ENCODE measurements at places on chromosomes 7 and 10.

DNA sequence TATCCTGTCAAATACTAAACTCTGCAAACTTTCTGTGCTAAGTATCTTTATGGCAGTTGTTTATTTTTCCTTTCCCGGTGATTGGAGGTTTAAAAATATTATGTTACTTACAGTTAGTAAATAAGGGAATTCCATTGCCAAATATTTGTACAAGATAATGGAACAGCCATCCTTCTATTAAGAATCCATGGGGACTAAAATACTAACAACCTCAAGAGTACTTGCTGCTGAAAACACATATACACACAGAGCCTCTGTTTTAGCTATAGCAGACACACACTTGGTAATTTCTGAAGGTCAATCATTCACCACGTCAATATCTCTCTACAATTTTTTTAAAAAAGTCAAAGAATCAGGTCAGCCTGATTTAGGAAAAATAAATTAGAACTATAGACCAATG is 32.4 kb downstream of the TSPAN12 start:
- no peak for DNase-seq

- no peak for DNase-seq
Measured at GRCh38 chr7:32091608-32092210, 21.5 kb upstream of the PDE1C start.

DNA sequence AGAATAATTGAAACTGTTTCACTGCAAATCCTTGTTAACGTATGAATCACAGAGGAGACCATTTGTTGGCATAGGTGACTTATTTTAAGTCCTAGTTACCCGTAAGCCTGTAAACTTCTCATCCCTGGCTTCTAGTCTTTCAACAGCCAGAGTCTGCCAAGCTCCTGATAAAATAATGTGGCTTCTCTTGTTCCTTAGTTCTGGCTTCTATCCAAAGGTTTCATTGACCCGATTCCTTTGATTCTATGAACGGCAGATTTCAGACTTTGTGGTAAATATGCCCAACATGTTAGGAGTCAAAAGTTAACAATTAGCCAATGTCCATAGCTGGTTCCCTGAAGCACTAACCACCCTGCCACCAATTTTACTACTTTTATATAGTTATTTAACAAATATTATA is 23.3 kb downstream of the DNAH11 start:
- no peak for DNase-seq

GRCh38 chr7:126700807-126701604 is 551.7 kb downstream of the GRM8 start:
- DNase-seq: peak; percentile 21

DNA sequence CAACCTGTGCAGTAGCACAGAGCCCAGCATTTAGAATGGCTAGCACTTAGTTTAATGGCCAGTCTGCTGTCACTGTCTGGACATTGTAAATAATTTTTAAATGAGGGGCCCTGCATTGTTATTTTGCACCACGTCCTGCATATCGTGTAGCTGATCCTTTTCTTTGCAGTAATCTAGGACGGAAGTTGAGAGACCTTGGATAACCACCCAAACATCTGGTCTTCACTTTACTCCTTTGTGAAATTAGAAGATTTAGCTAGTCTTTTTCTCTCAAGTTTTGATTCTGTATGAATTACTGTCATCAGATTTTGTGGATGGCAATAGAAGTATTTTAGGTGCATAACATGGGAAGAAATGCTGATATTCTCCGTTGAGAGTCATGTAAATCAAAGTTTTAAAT is 1.9 kb downstream of the MIOS start:
- DNase-seq: no peak

- DNase-seq: no peak
Measured at GRCh38 chr10:121661451-121661851, 63.2 kb upstream of the FGFR2 start.

DNA sequence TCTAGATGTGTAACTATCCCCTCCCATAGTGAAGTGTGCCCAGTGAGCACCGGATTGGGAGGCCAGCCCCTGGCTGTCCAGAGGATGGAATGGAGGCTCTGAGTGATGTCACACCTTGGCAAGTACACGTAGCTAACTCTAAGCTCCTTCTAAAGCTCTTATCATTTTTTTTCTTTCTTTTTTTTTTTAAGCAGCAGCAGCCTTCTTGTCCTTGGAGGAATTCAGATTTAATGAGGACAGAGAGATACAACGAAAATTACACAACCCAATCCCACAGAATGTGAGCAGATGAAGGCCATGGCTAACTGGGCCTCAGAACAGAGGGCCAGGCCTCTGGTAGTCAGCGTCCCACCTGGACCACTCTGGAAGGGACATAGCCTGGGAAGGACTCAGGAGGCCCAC is 11.3 kb downstream of the TNS3 start:
- no peak for DNase-seq

DNA sequence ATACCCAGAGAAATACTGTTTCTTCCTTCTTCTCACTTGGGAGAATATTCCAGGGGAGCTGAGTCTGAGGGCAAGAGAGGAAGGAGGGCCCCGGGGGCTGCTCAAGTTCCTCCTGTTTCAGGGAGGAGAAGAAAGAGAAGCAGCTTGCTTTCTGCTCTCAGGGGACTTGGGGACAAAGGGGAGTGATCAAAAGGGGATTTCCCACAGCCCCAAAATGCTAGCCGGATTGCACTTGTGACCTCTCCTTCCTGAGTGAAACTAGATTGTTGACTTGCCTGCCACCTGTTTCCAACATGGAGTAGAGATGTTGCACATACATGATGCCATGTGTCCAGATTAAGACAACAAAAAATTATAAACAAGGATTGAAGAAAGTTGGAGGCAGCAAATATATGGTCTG is 28.7 kb upstream of the PDCD4 start:
- no peak for DNase-seq

DNA sequence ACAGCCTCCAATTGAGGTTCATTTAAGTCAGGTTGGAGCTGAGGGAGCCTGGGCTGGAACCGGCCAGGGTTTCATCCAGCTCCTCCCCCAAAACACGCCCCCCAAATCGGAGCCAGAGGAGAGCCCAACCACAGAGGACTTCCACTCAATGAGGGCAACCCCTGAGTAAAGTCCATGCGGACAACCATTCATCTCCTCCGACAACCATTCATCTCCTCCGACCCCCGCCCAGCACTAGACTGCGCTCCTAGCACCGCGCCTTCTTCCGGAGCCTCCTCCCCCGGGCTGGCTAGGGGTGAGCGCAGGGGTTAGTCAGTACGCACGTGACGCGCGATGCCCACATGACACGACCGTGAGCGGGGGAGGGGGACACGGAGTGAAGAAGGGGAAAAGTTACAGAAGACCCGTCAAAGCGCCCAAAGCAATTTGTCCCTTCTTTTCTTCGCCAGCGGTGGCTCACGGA is 1.4 kb downstream of the MAGI2 start:
- peak; percentile 75 for DNase-seq

- DNase-seq: no peak
Measured at GRCh38 chr7:7416031-7416858, 119.4 kb downstream of the COL28A1 start.

- no peak for DNase-seq
Measured at GRCh38 chr7:43018446-43018845, 86.3 kb downstream of the MRPL32 start.

DNA sequence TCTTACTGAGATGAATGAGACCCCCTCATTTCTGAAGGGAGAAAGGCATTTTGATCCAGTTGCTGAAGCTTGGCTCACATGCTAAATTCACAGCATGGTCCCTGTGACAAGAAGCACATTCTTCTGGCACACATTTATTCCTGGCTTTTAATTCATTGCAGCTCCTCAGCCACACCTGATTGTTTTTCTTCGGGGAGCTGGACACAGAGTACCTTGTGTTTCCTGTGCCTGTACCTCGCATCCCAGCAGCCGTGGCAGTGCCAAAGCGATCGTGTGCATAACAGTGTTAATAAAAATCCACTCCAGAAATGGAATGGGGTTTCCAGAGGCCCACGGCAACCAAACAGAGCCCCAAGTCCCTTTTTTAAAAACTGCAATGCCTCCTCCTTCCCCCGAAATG is 615.3 kb upstream of the MGMT start:
- no peak for DNase-seq

DNA sequence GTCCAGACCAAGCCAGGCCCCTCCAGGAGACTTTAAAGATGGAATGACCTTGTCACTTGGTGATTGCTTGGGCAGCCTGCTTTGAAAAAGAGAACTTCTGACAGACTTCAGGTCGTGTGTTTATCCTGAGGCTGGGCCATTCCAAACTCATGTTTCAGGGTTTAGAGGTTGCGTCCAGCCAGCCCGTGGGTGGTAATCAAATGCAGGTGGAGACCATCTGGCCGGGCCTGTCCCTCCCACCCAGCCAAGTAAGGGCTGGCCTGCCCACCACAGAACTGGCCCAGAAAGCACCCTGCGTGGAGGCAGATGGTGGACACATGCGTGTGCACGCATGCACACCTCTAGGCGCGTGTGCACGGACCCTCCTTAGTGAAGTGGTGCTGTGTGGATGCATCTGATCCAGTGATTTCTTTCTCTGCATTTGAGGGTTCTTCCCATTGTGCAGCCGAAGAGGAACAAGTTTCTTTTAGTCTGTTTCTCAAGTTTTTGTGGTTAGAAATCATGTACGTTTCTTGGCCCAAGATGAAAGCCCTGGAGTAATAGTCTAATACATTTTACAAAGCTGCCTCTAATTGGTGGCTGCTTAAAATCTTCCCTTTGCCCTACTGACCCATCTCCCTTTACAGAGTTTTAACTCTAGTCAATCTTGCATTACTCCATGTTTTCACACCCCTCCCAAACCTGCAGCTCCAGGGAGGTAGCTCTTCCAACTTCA is 43.0 kb downstream of the SUFU start:
- DNase-seq: no peak

DNA sequence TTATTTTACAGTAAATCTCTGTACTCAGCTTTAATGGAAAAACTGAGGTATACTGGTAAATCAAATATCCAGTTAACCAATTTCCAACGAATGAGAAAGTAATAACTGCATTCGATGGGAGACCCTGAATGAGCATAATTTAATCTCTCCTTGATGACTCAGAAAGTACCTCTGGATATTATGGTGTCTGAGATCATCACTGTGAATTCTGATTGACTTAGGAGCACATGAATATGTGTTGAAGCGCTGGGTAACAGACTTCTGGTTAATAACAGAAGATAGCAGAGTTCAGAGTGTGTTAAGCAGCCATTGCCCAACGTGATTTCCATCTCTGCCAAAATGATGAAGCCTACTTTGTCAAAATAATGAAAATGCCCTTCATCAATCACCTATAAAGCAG is 116.6 kb downstream of the NRP1 start:
- DNase-seq: no peak

DNA sequence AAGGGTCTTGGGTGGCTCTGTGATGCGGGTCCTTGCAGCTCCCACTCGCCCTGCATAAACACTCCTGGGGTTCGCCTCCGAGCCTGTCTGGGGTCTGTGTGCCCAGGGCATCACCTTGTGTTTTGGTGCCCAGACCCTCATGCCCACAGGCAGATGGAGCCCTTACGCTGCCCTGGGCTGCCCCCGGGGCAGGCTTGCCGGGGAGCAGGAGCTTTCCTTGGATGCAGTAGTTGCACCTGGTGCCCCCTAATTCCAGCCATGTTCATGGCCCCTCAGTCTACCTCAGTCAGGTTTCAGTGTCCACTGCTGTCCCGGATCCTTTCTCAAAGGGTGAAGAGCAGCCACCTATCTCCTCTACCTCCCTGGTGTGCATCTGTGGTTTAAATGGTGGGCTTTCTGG is 396.0 kb downstream of the PTPRN2 start:
- no peak for DNase-seq

DNA sequence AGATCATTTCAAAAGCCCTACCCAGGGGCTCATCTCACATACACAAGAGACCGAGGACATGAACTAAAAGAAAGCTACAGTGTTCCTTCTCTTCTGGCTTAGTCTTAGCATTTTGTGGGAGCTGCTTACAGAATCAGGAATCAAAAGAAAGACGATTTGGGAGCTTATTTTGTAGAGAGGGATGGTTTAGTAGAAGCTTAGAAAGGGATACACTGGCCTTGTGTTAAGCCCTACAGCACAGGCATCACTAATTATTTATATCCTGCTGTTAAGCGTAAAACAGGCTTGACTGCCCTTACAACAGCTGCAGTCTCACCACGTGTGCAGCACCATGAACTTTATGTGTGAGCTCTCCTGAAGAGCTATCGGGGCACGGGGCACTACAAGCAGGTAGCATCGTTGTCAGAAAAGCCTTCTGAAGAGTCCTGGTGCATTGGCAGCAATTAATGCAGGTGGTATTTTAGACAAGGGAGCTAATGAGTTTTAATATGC is 798.3 kb downstream of the NXPH1 start:
- DNase-seq: no peak

- DNase-seq: no peak
Measured at GRCh38 chr7:23347033-23347681, 48.0 kb downstream of the MALSU1 start.

- DNase-seq: no peak
Measured at GRCh38 chr10:116637830-116638229, 17.1 kb downstream of the PNLIPRP2 start.

DNA sequence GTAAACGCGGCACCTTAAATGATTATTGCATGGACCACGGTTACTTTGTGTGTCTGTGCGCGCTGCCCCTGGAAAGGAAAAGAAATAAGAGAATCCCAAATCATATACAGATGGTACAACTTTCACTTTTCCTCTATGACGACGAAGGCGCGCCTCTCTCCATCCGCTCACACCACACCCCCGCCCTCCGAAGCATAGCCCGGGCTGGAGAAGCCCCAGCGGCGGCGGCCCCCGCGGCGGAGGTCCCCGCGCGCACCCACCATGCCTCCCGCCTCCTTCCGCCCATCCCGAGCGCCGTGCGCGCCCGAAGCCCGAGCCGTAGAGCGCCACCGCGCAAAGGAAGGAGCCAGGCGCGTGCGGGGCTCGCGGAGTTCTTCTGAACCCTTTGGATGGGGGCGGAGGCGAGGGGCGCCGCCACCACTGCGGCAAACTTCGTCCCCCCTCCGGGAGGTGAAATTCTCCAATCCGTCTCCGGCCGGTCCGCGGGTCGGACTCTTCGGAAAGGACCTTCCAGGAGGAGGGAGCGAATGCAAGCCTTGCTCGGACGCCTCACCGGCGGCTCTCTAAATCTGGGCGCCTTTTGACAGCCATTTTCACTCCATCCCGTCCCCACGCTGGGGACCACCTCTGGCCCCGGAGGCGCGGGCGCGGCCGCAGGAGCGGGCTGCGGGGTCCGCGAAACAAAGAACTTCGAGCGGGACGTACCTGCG is 588 bp downstream of the GLI3 start:
- DNase-seq: peak; percentile 49

GRCh38 chr7:132592936-132593335 is 16.7 kb upstream of the PLXNA4 start:
- DNase-seq: no peak

GRCh38 chr10:23610626-23611307 is 171.9 kb downstream of the OTUD1 start:
- DNase-seq: no peak

- DNase-seq: no peak
Measured at GRCh38 chr7:37054624-37055241, 330.4 kb upstream of the AOAH start.

GRCh38 chr10:52540479-52540984 is 226.5 kb downstream of the DKK1 start:
- no peak for DNase-seq

GRCh38 chr10:6892864-6893263 is 312.8 kb upstream of the PRKCQ start:
- DNase-seq: no peak

- DNase-seq: no peak
Measured at GRCh38 chr10:98445200-98445812, 1.4 kb downstream of the HPS1 start.

GRCh38 chr10:96840841-96841518 is 8.9 kb downstream of the LCOR start:
- no peak for DNase-seq

Measured in HTR-8/SVneo (cell line).